ENCODE measurements at places on chromosomes 1 and 21.

- H3K4me1 ChIP-seq, result peaks cover 4% of the 10 kb centered on the region
- DNase-seq, result no peak
- peaks cover 3% of the 10 kb centered on the region for H3K36me3 ChIP-seq
- H3K27me3 ChIP-seq, result no peaks in the 10 kb centered on the region
- H3K27ac ChIP-seq, result no peak overlapping the region
These were observed 82.4 kb downstream of the OBSCN start for GRCh38 chr1:228289996-228290881.

DNA sequence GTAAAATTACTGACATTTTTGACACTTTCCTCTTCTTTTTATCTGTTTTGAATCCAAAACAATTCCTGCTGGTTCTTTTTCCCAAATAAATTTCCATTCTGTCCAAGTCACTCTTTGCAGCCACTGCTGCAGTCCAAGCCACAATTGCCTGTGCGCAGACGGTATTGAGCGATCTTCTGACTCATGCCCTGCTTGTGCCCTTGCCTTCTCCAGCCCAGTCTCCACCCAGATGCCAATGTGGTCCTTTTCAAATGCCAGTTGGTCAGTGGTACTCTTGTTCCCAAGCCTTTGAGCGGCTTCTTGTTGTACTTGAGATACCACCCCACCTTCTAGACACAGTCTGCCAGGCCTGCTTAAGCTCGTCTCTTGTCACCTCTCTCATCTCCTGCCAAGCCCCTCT is 78.9 kb downstream of the CAMTA1 start:
- no peak overlapping the region for H3K4me3 ChIP-seq
- no peak overlapping the region for H3K27ac ChIP-seq
- peaks cover 8% of the 10 kb centered on the region for H3K4me1 ChIP-seq
- H3K36me3 ChIP-seq, result no peaks in the 10 kb centered on the region
- H3K27me3 ChIP-seq, result no peaks in the 10 kb centered on the region

DNA sequence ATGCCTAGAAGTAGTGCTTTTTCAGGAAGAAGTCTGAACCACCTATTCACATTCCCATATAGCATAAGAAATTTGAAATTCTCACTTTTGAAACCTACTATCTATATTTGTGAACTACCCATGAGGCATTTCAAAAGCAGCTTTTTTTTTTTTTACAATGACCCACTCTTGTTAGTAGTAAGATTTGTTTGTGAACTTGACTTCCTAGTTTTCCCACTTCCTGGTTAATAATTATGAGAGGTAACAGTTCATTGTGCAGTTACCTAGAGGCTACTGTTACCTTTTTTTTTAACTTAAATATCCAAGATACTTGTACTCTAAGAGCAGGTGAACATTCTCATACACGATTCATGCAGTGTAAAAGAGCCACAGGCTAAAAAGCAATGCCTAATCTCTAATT is 371.7 kb upstream of the ADGRL2 start:
- no peaks in the 10 kb centered on the region for H3K4me1 ChIP-seq
- H3K4me3 ChIP-seq, result no peak overlapping the region
- no peaks in the 10 kb centered on the region for H3K36me3 ChIP-seq
- H3K27ac ChIP-seq, result no peak overlapping the region

- no peaks in the 10 kb centered on the region for H3K4me1 ChIP-seq
- H3K27ac ChIP-seq, result no peak overlapping the region
- H3K27me3 ChIP-seq, result peaks cover 14% of the 10 kb centered on the region
- DNase-seq, result no peak
These were observed 21.3 kb downstream of the CHIT1 start for GRCh38 chr1:203208181-203208580.

DNA sequence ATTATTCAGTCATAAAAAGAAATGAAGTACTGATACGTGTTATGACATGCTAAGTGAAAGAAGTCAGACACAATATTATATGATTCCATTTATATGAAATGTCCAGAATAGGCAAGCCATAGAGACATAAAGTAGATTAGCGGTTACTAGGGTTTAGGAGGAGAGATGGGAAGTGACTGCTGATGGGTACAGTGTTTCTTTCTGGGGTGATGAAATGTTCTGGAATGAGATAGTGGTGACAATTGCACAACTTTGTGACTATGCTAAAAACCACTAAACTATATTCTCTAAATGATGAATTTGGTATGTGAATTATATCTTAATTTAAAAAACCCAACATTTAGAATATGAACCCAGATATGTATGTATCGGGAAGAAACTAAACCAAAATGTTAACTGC is 27.6 kb downstream of the IPP start:
- H3K27me3 ChIP-seq, result no peaks in the 10 kb centered on the region
- no peaks in the 10 kb centered on the region for H3K4me1 ChIP-seq

DNA sequence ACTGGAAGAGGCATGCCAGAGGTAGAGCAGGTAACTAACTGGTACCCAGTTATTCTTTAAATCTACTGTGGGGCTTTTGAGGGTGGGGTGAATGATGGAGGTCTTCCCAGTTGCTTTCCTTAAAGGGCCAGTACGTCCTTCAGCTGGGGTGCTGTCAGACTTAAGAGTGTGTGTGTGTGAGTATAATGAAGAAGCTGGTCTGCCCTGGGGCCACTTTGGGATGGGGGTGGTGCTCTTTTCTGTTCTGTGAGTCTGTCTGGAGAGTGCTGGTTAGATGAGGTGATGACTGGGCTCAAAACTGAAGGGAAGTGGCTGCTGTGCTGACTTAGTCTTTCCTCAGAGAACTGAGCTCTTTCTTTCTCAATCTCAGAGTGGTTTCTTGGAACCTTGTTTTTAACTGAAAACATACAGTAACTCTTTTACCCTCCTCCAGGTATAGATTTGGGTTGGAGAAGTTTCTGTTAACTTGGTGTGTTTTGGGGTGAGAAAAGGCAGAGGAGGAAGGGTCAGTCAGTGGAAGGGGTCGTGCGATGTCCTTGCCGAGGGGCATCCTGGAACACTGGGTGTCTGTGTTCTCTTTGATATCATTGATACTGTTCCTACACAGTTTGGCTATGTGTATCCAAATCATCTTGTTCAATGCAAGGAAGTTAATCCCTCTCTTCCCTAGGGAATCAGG is 746 bp downstream of the MACF1 start:
- H3K27ac ChIP-seq, result peak overlapping the region; percentile 96
- peak; percentile 78 for DNase-seq
- no peaks in the 10 kb centered on the region for H3K27me3 ChIP-seq
- H3K36me3 ChIP-seq, result peaks cover 23% of the 10 kb centered on the region

DNA sequence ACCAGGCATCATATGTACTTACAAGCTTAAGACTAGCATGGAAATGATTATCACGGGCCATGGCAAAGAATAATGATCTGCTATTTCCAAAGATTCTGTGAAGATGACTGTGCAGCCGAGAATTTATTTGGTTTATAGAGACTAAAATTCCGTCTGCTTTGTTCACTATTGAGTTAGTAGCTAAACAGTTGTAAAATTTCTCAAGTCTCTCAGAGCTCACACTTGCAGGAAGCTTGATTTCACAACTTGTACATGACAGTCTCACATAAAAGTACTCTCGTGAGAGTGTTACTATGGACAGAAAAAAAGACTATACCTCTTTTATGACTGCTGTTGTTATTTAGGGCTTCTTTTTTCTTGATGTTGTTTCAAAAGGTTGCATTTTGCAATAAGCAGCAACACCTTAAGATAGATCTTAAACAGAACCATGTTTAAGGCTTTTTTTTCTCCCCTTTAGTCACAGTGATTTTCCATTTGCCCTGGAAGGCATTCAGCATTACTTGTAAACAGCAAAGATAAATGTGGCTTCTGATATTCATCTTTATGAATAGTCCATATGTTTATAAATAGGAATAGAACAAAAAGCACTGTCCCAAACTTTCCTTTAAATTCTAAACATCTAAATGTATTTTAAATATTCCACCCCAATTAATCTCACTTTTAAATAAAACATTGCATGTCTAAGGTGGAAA is 24.8 kb downstream of the ST6GALNAC5 start:
- H3K4me1 ChIP-seq, result no peaks in the 10 kb centered on the region
- H3K27ac ChIP-seq, result no peak overlapping the region
- H3K27me3 ChIP-seq, result no peaks in the 10 kb centered on the region
- no peak for DNase-seq
- no peaks in the 10 kb centered on the region for H3K36me3 ChIP-seq

- no peak for DNase-seq
- H3K36me3 ChIP-seq, result no peaks in the 10 kb centered on the region
- H3K4me1 ChIP-seq, result no peaks in the 10 kb centered on the region
- H3K27me3 ChIP-seq, result peaks cover 24% of the 10 kb centered on the region
- no peak overlapping the region for H3K4me3 ChIP-seq
- no peak overlapping the region for H3K27ac ChIP-seq
These were observed 16.6 kb upstream of the USP24 start for GRCh38 chr1:55231745-55232144.

GRCh38 chr1:88936760-88937342 is 45.5 kb upstream of the GTF2B start:
- DNase-seq, result no peak
- no peaks in the 10 kb centered on the region for H3K4me1 ChIP-seq
- no peaks in the 10 kb centered on the region for H3K27me3 ChIP-seq
- no peak overlapping the region for H3K27ac ChIP-seq
- H3K36me3 ChIP-seq, result peaks cover 63% of the 10 kb centered on the region
- no peak overlapping the region for H3K4me3 ChIP-seq

DNA sequence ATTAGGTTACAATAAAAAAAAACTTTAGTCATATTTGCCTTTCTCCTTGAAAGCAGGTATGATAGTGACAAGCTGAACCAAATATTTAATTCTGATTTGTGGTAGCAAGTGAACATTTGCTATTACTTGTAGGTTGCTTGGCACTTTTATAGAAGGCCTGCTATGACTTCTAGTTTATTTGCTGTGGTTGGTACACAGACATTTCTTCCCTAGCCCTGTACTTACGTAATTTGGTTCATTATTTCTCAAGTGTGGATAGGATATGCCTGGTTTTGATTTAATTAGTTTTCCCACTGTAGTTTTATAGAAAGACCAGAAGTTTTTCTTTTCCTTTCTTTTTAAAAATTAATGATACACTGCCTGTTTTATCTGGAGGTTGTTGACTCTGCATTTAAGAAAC is 55.9 kb downstream of the PPP2R5A start:
- no peak for DNase-seq
- no peaks in the 10 kb centered on the region for H3K4me1 ChIP-seq
- no peak overlapping the region for H3K27ac ChIP-seq
- no peaks in the 10 kb centered on the region for H3K27me3 ChIP-seq

DNA sequence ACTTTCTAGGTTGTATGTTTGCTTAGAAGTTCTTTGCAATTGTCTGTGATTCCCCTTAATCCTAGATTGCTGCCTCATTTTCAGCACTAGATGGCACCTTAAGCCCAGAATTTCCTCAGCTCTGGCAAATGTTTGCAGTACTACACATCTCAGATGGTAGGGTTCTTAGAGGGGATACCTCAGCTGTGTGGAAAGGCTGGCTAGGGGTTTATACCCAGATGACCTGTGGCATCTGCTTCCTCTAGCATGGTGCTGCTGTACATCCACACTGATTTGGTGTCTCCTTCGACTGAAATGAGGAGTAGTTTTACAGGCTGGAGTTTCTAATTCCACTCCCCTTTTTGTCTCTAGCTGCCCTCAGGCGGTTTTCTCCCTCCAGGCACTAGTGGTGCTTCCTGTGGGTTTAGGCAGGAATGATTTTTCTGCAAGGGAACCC is 23.5 kb downstream of the ASB17 start:
- H3K27ac ChIP-seq, result no peak overlapping the region
- H3K4me3 ChIP-seq, result no peak overlapping the region

DNA sequence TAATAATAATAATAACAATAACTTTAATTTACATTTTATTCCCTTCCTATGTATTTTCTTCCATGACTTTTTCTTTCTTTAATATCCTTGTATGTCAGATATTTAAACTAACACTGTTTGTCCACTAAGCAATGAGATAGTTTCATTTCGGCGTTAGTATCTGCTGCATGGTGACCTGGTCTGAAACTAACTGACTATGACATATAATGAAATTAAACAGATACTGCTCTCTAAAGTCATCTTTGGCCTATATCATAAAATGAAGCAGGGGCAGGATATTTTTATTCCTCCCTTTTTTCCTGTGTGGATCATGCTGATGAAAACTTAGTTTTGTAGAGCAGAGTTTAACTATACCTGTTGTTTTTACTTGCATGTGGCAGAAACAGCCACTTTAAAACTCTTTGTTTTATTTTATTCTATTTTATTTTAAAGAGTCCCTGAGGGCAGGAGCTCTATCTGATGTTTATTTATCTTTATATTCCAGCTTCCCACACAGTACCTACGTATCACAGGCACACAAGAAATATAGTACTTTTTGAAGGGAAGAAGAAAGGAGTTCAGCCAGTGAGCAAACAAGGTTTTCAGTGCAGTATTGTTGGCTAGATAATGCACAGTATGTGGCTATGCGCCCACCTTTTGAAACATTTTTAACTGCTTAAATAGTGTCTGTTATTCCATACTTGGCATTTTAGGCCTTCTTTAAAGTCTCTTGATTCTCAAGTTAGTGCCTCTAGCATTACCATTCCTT is 165.6 kb downstream of the PHTF1 start:
- H3K27me3 ChIP-seq, result no peaks in the 10 kb centered on the region
- no peak for DNase-seq
- no peak overlapping the region for H3K27ac ChIP-seq
- H3K4me3 ChIP-seq, result no peak overlapping the region
- H3K36me3 ChIP-seq, result peaks cover 8% of the 10 kb centered on the region
- H3K4me1 ChIP-seq, result no peaks in the 10 kb centered on the region

DNA sequence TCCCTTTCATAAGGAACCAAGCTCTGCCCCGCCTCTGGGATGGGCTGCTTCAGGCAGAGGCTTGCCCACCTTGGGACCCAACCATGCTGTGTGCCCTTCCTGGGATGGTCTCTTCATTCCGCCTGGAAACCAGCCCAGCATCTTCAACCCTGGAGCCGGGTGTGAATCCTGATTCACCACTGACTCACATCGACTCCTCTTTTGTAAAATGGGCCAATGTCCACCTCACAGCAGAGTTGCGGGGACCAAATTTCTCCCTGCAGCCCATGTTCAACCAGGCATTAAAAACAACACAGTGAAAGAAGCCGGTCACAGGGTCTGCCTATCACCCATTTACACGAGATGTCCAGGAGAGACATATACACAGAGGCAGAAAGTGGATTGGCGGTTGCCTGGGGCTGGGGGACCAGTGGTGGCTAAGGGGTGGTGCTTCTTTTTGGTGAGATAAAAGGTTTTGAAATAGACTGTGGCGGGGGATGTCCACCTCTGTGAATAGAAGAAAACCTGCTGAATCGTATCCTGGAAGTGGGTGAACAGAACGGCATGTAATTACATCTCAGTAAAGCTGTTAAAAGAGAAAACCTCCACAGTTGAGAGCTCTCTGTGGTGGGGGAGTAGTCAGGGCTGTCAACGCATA is 6.9 kb upstream of the GPR153 start:
- H3K36me3 ChIP-seq, result no peaks in the 10 kb centered on the region
- no peak overlapping the region for H3K4me3 ChIP-seq
- H3K27ac ChIP-seq, result no peak overlapping the region
- no peak for DNase-seq
- no peaks in the 10 kb centered on the region for H3K4me1 ChIP-seq

All from T-helper 2 cell treated with Interferon-gamma antibody and Interleukin-4, amounts not matched to agents 5 μg/mL and 100 μg/mL, for 36 hours (primary cell).